Cortex of kidney (tissue), 1 donor: ENCODE measurements at places on chromosomes 12 and 14.

DNA sequence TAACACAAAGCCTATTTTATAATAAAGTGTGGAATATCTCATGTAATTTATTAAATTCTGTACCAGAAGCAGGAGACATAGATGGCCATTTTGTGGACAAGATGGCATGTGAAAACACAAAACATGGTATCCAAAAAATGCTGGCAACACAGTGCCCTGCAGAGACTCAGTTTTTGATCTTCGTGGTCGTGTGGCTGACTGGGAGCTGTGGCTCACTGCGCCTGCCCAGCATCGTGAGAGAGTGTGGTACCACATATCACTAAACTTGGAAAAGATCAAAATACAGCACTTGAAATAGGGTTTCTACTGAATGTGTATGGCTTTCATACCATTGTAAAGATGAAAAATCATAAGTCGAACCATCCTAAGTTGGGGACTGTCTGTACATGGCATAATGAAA, 43.0 kb upstream of the MANSC4 start:
- no peak for DNase-seq

DNA sequence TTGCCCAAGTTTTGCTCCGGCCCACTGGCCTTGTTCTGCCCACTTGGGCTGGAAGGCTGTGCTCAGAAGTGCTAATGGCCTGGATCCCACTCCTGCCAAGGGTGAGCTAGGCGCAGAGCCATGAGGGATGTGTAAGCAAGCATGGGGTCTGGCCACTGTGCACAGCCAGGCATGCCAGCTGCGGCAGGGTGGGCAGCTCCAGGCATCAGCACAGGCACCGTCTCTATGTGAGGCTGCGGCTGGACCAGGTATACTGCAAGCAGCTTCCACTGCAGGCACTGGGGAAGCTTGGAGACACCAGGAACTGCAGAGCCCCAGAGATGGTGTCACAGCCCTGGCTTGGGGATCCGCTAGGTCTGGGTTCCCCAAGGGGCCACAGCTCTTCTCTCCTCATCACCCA, 264.9 kb downstream of the LRIG3 start:
- no peak for DNase-seq

- DNase-seq, result no peak
These were observed 174.5 kb upstream of the NPAS3 start for GRCh38 chr14:32764131-32764530.

DNA sequence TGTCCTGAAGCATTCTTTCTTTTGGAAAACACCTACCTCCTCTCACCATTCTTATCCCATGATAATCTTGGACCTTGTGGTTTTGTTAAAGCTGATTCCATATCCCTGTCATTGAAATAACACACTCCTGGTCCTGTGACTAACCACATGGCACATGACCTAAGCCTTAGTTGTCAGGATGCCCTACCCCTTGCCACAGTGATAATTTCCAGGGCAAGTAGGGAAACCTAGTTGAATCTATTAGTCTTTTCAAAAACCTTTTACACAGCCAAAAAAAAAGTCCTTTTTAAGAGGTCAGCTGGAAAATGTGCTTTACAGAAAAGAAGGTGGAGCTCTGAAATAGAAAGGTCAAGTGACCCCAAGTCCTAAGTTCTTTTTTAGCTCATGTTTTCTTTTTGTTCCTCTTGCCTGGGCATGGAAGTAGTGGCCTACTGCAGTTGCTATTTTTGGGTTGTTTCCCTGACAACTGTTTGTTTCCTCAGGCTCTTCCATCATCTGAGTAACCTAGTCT, 608.4 kb downstream of the LRFN5 start:
- no peak for DNase-seq

DNA sequence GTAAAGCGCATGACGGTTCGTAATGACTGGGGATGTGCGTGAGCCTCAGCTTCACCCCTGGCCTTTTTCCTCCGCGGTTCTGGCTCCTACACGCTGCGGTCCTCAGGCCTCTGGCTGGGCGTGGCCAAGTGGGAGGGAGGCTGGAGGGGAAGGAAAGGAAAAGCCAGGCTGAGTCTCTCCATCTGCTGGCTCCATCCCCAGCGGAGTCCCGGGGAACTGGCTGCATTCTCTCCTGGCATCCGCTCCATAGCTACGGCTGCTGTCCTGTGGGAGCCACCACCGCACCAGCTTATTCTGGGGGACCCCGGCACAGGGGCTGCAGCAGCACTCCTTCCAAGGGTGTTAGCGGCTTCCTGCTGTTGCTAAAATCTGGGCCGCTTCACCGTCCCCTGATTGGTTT, 68.2 kb upstream of the SLC24A4 start:
- DNase-seq, result no peak

DNA sequence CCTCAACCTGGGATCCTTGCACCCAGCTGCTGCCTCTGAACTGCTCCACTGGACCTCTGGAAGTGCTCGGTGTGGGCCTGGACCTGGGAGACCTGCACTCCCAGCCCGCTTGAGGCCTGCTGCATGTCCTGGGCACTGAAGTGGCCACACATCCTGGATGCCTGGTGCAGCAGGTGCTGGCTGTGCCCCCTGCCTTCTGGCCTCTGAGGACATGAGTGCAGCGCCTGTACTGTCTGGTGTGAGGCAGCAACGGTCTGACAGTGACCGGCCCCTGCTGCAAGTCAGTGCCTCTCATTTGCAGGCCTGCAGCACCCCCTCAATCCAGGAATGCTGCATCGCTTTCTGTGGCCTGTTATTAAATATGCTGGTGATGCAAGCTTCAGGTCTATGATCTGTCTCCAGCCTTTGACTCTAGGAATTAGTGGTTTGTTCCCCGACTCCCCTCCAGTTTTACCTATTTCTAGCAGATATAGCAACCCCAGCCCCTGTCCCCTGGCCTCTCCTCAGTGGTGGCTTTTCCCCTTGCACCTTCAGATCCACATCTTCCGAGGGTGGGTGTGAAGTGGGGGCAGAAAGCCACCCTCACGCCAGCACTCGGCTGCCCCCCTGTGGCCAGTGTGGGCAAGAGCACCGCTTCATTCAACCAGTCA, 3.6 kb downstream of the SMIM41 start:
- DNase-seq, result no peak

GRCh38 chr14:97592341-97592980, 795.3 kb downstream of the VRK1 start:
- DNase-seq, result no peak

DNA sequence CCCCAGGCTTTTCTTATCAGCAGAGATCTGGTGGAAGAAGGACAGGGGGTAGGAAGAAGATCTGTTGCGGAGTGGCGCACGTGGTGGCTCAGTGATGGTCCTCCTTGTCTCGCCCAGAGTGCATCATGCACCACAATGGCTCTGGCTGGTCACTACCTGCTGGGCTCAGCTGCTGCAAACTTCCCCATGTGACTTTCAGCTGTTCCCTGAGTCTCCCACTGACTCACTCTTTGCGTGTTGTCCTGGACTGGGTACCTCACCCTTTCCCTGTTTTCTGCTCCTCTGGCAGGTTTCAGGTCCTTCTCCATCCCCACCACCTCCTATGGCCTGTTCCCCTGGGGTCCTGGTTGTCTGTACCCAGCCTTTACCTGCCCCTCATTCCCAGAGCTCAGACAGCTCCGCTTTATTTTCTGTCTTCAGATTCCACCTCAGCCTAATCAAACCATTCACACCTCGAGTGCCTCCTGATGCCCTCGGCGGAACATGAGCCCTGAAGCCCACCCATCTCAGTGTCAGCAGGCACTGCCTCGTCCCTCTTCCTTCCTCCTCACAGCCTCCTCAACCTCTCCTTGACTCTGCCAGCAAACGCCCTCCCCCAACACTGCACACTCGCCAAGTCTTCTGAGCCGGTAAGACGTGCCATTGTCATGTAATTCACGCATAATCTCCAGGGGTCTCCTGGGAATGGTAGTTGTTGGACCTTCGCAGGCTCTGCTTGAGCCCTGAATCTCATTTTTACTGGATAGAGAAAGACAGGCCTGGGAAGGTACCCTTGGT, 1.8 kb downstream of the C1R start:
- no peak for DNase-seq

GRCh38 chr14:81533212-81533535, 479 bp downstream of the SEL1L start:
- no peak for DNase-seq

DNA sequence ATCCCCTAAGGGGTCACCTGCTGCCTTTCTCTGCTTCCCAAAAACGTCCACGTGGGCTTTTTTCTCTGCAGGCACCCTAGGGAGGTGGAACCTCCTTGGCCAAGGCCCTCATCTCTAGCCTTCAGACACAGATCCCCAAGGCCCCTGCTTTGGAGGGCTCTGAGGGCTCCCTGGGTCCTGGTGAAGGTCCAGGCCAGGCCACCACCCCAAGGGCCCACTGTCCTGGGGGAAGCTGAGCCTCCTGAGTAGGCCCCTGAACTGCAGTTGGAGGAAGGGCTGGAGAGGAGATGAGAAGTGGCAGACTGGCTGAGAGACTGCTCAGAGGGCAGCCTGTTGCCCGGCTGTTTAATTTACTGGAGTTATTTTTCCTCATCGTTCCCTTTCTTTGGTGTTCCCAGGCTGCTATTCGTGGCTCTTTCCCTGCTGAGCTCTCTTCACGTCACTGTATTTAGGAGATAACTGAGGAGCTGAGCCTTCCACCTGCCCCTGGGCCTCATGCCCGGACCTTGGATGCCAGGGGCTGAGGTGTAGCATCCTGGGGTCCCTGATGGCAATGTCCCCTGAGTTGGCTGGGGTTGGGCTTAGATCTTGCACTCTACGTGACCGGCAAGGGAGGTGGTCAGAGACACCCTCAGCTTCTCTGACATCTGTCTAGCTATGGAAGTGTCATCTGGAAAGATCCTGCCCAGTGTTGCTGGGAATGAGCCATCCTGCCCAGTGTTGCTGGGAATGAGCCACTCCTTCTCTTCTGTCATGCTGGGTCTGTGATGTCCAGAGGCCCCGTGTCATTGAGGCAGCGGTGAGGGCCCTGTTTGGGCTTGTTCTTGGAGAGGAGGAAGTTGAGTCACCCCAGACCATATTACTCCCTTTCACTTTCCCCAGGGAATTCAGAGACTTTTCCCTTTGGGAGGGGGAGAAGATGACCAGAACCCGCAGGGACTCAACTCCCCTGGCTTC, 139.8 kb downstream of the TSPAN9 start:
- no peak for DNase-seq

GRCh38 chr14:58639842-58640484, 2.2 kb downstream of the DACT1 start:
- DNase-seq, result no peak
